ENCODE measurements at places on chromosomes 4 and X.
A peak's percentile ranks its signal among the peaks of the same experiment; 100 is the strongest.

- DNase-seq: no peak
Observed at GRCh38 chrX:55210931-55211677, 9.0 kb upstream of the PAGE5 start.

DNA sequence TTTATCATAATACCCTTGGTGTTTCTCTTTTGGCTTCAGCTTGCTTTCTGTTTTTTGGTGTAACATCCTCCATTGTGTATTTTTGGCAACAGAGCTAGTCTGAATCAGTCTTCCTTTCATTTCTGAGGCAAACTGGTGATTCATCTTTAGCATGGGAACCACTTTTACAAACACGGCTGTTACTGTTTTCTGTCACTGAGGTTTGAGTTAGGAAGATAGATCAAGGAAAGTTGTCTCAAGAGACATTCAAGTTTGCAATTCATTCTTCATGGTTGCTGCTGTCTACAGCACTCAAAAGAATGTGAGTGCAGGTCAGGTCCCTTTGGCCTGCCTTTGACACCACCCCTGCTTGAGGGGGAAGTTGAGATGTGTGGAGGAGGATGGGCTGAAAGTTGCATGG lies 36.3 kb downstream of the IL21 start:
- no peak for DNase-seq

- no peak for DNase-seq
Observed at GRCh38 chrX:107445146-107445545, 4.3 kb upstream of the FRMPD3 start.

DNA sequence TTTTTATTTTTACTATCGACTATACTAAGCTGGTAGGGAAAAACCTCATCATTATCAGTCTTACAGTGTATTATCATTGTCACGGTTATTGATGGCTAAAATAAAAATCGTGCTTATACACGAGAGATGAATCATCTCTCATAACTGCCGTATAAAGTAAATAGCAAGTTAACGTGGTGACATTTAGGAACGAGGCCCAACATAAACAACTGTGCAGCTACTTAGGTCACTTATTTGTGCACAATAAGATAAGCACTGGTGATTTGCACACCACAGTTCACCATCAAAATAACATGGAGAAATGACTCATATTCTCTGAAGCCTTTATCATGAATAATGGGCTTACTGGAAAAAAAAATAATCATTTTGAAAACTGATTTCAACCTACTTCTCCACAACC lies 482.0 kb upstream of the TENM3 start:
- DNase-seq: no peak

DNA sequence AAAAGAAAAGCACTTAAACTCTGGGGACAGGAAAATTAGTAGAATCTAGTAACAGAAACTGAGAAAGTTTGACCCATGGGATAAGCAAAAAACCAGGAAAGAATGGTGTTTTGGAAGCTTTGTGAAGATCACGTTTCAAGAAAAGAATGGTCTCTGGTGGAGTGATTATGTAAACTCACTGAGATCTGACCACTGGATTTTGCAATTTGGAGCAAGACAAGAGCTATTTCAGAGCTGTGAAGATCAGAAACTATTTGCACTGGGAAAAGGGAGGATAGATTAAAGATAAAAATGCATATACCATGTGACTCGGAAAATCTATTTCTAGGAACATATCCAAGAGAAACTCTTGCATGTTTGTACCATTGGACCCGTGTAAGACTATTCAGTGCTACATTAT lies 4.3 kb downstream of the TMPRSS11D start:
- DNase-seq: no peak

DNA sequence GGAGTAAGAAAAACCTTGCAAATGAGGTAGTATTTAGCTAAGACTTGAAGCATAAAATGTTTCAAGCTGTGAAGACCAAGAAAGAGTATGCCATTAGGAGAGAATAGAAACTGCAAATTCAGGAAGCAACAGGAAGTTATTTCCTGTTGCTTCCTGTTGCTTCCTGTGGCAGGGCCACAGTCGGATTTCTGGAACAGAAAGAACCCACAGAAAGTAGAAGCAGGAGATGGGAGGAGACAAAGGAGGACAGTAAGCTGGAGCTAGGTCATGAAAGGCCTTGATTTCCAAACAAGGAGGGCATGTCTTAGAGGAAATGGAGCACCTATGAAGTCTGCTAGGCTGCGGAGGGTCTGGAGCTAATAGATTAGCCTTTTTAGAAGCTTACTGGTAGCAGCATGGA lies 17.2 kb downstream of the ASB11 start:
- DNase-seq: no peak

DNA sequence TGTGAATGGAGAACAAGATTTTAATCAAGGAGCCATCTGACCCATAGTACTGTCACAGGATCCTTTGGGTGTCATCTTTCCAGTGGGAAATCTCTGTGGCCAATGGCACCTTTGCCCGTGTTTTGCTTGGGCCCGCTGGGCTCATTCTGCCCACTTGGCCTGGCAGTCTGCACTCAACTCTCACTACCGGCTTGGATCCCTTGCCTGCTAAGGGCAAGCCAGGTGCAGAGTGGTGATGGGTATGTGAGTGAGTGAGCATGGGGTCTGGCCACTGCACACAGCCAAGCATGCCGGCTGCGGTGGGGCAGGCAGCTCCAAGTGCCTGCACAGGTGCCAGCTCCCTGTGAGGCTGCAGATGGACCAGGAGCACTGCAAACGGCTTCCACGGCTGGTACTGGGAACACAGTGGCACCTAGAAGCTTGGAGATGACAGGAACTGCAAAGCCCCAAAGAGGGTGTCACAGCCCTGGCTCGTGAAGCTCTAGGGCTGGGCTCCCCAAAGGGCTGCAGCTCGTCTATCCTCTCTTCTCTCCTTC lies 454.5 kb downstream of the TMA16 start:
- DNase-seq: no peak

GRCh38 chrX:154804957-154805695 lies at the start of gene MPP1:
TSS of gene MPP1 (minus strand) at chrX:154805485. CDS start at chrX:154805373, 112 bp downstream.
- no peak for DNase-seq

GRCh38 chr4:74218201-74218600 lies 60.3 kb downstream of the MTHFD2L start:
- no peak for DNase-seq

- DNase-seq: peak; percentile 12
Observed at GRCh38 chr4:174120446-174121295, 162.8 kb downstream of the FBXO8 start.

DNA sequence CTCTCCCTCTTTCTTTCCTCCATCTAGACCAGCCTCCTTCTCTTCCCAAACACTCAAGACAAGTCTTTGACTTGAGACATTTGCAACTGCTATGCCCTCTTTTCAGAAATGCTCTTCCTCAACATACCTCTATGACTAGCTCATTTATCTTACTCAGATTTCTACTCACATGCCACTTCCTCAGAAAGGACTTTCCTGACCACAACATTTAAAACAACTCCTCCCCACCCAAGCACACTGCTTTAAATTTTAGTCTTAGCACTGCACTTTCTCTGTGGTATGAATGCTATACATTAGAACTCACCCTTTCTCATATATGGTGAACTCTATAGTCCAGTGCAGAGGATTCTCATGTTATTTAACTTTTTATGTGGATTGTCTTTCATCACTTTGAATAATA lies 28.4 kb upstream of the SULT1E1 start:
- DNase-seq: no peak

GRCh38 chr4:106116025-106116424 lies 200.0 kb downstream of the TBCK start:
- no peak for DNase-seq

GRCh38 chr4:8552024-8552423 lies 28.2 kb upstream of the GPR78 start:
- no peak for DNase-seq

- no peak for DNase-seq
Observed at GRCh38 chr4:64538219-64538618, 129.0 kb upstream of the TECRL start.

GRCh38 chr4:101141230-101141629 lies 206.1 kb downstream of the PPP3CA start:
- DNase-seq: no peak

GRCh38 chr4:169369634-169370033 lies 98.9 kb upstream of the SH3RF1 start:
- no peak for DNase-seq

- DNase-seq: no peak
Observed at GRCh38 chr4:12211636-12212035, 782.9 kb upstream of the HS3ST1 start.

GRCh38 chrX:10979956-10980355 lies 131.2 kb upstream of the HCCS start:
- DNase-seq: no peak

DNA sequence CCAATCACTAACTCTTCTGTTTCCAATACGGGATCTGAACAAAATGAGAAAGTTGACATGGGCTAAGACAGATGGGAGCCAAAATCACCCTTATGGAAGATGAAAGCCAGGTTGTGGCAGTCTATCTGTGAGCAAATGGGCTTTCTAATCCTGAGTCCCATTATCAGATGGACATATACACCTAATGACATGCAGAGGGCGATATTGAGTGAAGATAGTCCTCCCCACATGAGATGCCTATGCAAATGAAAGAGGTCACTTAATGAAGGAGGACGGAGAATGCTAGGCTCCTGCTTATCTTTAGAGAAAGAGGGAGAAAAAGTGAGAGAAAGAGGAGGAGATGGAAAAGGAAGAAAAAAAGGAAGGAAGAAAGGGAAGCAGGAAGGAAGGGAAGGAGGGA lies 547.5 kb downstream of the NLGN4X start:
- DNase-seq: no peak

GRCh38 chr4:11505221-11505971 lies 76.7 kb upstream of the HS3ST1 start:
- DNase-seq: no peak

All from NCI-H1436 treated with DMSO at 0.1 percent for 48 hours (cell line).